ENCODE measurements at places on chromosomes 12 and 14.
A peak's percentile ranks its signal among the peaks of the same experiment; 100 is the strongest.

DNA sequence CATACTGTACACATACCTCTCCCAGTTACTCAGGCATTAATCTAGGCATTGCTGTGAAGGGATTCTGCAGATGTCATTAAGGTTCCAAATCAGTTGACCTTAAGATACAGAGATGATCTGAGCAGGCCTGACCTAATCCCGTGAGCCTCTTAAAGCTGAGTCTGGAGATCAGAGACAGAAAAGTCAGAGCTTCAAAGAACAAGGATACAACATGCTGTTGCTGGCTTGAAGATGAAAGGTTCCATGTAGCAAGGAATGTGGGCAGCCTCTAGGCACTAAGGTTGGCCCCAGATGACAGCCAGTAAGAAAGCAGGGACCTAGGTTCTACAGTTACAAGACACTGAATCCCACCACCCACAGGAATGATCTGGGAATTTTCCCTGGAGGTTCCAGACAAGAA lies 81.1 kb downstream of the MAP1LC3B2 start:
- DNase-seq: no peak

GRCh38 chr14:22225516-22226140 lies 363.4 kb downstream of the DAD1 start:
- DNase-seq: no peak

GRCh38 chr12:124512667-124513296 lies 54.6 kb downstream of the NCOR2 start:
- DNase-seq: no peak

DNA sequence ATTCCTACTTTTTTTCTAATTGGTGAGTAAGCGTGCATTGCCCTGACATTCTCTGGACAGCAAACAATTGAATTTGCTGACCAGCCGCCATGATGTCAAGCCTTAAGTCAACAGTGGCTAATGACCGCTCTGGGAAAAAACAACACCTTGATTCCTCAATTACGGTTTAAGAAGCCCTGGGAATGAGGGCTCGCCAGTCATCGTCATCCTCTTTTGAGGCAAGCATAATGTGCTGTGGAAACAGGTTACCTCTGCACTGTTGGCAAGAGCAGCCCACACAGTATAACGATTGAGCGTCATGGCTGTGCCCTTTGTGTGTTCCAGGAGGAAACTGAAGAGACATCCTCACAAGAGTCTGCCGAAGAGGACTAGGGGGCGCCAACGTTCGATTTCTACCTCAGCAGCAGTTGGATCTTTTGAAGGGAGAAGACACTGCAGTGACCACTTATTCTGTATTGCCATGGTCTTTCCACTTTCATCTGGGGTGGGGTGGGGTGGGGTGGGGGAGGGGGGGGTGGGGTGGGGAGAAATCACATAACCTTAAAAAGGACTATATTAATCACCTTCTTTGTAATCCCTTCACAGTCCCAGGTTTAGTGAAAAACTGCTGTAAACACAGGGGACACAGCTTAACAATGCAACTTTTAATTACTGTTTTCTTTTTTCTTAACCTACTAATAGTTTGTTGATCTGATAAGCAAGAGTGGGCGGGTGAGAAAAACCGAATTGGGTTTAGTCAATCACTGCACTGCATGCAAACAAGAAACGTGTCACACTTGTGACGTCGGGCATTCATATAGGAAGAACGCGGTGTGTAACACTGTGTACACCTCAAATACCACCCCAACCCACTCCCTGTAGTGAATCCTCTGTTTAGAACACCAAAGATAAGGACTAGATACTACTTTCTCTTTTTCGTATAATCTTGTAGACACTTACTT lies 138.9 kb downstream of the HMGA2 start:
- peak; percentile 1 for DNase-seq

GRCh38 chr14:59022144-59022543 lies 166.3 kb upstream of the DAAM1 start:
- DNase-seq: no peak

GRCh38 chr12:122090759-122091515 lies 12.4 kb downstream of the MLXIP start:
- no peak for DNase-seq

DNA sequence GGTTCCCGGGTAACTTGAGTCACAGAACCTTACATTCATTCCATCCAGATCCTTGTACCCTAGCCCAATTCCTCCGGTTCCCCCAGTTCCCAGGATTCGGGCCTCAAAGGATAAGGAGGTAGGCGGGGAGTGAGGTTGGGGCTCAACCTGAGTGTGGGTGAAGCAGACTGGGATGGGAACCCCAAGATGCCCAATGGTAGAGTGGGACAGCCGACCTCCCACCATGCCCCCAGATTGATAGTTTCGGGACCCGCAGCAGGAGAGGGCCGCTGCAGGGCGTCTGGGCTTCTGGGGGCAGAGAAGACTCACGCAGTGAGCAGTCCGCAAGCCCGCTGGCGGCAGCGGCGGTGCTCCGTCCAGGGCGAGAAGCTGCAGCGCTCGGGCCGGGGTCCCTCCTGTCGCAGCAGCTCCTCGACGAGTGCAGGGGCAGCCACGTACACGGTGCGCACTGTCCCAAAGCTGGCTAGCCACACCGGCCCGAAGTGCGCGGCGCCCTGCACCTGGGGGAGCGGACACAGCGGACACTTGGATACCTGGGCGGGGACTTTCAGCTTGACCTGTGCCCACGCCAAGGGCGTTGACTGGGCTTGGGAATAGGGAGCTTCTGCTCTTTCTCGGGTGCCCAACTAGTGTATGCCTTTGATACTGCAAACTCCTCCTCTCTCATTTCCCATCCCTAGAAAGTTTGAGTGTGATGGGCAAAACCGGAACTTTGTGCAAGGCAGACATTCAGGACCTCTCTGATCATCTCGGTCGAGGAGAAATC lies 997 bp downstream of the CYP27B1 start:
- no peak for DNase-seq

GRCh38 chr12:52687497-52688385 lies 7.5 kb upstream of the KRT1 start:
- DNase-seq: no peak

DNA sequence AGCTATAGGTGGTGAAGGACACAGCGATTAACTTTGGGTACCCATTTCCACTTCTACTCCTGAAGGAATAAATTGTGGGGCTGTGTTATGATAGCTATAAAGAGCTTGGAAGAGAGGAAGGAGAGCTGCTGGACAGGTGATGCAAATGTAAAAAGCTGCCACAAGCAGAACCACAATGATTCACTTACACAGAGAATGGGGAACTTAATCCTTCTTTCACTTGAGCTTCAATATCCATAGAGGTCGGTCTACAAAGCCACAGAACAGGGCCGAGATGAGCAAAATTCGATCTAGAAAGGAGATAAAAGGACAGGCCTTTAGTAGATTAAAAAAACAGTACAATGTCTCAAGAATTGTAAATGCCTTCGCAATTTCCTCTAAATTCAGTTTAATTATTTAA lies 831.1 kb downstream of the LRFN5 start:
- DNase-seq: no peak

GRCh38 chr14:101224356-101225156 lies 321.0 kb upstream of the RTL1 start:
- no peak for DNase-seq
